ENCODE measurements at places on chromosomes 1 and 21.

GRCh38 chr1:107405236-107405635 lies 264.4 kb downstream of the NTNG1 start:
- no peak for DNase-seq

DNA sequence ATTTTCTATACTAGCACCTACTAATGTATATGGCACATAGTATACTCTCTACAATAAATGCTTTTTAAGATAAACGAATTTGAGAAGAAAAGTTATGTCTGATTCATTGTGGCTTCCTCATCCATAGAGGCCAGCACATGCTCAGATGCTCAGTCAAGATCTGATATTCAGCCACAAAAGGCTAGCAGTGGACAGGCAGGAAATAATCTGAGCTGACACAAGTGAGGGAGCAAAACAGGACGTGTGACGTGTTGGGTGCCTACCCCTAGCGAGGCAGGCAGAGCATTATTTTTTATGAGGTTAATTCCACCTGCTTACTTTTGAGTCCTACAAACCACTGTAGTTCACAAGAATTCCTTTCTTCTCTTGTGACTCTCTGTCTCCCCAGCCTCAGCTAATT lies 550.9 kb downstream of the SMYD3 start:
- no peak for DNase-seq

GRCh38 chr1:151312411-151312810 lies 14.8 kb downstream of the PI4KB start:
- DNase-seq: peak; percentile 27

DNA sequence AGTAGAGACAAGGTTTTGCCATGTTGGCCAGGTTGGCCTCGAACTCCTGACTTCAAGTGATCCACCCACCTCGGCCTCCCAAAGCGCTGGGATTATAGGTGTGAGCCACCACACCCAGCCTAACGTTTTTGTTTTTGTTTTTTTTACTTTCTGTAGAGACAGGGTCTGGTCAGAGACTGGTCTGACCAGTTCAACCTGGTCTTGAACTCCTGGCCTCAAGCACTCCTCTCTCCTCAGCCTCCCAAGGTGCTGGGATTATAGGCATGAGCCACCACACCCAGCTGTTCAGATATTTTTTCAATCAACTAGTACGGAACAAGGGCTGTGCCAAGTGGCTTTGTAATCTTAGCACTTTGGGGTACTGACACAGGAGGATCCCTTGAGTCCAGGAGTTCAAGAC lies 209.5 kb downstream of the RERE start:
- DNase-seq: no peak

DNA sequence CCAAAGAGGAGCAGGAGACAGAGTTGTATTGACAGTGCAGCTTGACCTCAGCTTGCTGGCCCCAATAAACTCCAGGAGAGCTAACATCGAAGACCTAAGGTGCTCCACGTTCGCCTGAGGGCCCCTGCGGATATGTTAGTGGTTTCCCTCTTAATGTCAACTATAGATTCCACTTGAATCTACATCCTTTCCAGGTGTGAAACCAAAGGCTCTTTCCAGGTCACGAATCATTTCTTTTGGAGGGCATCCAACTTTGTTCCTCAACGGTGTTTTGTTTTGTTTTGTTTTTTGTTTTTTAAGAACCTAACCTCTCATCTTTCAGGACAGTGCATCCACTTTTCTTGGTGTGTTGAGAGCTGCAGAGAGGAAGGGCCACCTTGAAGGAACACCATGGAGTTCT lies 267.6 kb upstream of the SGIP1 start:
- DNase-seq: no peak

GRCh38 chr1:156422602-156423091 lies 53.6 kb downstream of the RHBG start:
- DNase-seq: no peak

DNA sequence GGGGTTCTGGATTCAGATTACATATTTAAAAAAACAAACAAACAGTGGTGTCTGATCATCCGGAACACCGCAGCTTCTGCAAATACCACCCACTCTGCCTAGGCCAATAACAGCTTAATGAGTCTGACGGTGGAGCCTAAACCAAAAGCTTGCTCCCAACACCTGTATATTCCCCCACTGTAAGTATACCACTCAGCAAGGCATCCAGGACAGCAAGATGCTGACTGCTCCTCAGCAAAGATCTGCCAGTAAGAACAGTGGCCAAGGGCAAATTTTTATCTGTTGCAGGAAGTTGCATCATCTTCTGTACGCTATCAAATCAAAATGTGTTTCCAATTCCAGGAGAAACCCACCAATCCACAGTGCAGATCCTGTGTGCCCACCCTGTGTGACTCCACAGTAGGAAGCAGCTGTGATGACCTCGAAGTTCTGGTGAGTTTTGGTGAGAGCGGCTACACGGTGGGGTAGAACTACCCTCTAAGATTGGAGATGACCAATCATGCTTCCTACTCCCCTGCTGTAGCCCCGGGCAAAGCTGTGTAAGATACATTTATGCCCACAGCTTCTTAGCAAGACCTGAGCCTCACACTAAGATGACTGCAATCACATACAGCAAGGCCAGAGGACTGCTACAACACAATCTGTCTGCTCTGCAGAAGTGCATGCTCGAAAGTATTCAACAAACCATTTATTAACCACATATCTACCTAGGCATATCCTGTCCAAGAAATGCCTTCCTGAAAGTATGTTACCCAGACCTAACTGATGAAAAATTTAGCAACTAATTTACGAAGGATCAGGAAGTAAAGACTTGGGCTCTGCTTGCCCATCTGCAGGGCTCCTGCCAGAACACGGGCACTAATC lies 30.5 kb downstream of the SIPA1L2 start:
- DNase-seq: peak; percentile 58

DNA sequence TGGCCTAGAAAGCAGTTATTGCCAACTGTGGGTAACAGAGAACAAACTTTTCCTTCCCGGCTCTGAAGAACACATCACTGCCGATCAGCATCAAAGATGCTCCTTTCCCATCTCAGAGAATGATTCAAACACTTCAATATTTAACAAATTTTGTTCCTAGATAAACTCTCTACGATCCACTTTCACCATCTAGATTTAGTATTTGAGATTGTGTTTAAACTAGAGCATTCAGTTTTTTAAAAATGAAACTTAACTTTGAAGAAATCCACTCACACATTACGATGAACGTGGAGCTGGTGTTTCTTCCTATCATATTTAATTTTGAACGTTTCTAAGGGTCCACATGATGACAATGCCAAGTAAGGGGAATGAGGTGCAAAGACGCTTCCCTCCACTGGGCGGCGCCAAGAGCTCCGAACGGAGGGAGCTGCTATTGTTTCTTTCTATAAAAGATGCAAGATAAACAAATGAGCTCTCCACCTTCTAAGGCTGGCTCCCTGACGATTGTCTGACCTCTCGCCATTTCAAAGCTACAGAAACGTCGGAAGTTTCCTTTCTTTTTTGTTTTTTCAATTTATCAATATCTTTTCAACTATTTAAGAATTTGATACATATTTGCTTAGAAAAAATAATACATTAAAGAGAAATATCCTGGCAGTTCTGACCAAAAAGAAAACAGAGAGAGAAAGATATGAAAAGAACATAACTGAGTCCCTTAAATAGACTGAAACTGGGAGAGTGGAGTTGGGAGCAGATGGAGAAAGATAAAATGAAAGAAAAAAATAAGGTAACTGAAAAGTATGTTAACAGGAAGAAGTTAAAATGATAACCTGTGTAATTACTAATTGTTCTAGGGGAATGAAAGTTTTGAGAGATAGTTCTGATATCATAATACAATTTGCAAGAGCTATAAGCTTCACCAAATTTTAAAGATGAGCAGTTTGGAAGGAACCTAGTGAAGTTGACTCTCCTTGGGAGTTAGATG lies 4.4 kb upstream of the BARHL2 start:
- DNase-seq: peak; percentile 32

DNA sequence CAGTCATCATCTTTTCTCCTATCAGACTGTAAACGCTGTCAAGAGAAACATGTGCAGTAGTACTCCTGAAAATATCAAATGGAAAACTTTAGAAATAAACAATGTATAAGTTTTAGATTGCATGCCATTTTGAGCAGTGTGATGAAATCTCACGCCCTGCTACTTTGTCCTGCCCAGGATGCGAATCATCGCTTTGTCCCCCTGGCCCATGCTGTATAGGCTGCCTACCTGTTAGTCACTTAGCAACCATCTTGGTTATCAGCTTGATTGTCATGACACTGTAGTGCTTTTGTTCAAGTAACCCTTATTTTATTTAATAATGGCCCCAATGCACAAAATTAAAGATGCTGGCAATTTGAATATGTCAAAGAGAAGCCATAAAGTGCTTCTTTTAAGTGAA lies 363.0 kb downstream of the ZP4 start:
- no peak for DNase-seq

- DNase-seq: no peak
Measured at GRCh38 chr1:51421964-51422363, 91.6 kb upstream of the TTC39A start.

- DNase-seq: no peak
Measured at GRCh38 chr1:216686860-216687766, 36.1 kb downstream of the ESRRG start.

GRCh38 chr1:17635811-17636210 lies 96.3 kb downstream of the ARHGEF10L start:
- no peak for DNase-seq

DNA sequence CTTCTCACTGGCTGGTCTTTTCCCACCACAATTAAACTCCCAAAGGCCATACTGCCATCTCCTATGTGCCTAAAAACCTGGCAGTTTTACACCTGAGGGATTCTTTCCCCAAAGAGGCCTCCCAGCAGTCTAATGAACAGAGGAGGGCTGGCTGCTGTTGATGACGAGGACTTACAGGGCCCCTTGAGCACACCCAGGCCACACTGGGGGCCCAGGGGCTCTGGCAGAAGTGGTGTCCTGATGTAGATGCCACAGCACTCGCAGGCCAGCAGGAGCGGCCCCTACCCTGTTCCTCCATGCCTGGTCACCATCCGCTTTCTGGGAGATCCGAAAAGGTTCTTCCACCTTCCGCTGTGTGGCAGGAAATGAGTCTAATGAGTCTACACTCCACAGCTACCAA lies 24.2 kb downstream of the POFUT2 start:
- no peak for DNase-seq

DNA sequence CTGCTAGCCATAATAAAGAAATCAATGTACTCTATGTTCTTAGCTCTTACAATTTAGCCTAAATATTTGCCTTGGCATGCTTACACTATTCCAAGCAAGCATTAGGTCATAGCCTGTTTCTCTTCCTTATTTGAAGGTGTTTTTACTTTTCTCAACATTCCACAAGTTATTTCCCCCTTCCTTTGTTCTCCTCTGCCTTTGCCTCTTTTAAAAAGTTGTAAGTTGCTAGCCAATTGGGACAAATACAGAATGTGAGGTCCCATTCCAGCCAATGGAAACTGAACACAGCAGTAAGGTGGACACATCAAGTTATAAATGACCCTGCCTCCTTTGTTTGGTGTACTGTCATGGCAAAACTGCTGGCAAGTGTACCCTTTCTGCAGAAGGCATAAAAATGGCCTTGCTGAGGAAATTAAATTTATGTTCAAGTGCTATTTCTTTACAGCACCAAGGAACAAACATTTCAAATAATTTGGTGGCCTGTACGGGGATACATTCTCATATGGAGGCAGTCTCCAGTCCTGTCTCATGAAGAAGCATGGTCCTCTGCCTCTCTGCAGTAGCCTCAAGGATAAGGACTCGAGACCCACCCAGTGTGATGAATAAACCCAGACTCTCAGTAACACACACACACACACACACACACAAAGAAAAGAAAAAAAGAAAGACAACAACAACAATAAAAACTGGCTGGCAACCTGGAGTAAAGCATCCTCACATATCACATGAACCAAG lies 28.8 kb upstream of the FMO1 start:
- no peak for DNase-seq

DNA sequence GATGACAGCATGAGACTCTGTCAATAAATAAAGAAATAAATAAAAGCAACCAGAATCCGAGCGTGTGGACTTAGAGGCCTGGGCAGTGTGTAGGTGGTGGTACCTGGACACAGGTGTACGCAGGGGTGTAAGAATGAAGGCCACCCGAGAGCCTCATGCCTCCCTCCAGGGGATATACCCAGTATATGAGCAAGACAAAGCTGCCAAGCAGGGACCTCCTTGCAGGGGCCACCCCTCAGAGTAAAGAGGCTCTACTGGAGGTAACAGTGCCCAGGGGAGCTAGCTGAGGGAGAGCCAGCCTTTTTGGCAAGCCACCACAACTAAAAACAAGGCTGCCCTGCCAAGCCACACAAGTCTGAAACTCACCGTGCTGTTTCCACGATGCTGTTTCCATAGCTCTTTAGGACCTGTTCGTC lies 179.2 kb upstream of the RAB4A start:
- no peak for DNase-seq

DNA sequence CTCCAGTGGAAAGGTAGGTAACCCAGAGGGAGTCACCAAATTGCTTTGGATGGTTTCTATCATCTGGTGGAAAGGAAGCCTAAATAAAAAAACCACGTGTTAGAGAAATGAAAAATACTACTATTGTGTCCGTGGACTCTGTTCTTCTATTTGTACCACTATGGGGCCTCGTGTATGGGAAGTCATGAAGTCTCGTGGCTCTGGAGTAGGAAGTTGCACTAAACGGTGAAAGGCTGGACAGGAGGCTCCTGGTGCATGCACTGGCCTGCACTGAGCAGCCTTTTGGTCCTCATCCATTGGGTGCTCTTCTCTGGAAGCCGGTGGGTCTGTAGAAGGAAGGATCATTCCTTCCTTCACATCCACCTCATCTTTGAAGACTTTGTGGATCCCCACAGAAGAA lies 17.0 kb downstream of the F3 start:
- DNase-seq: no peak

DNA sequence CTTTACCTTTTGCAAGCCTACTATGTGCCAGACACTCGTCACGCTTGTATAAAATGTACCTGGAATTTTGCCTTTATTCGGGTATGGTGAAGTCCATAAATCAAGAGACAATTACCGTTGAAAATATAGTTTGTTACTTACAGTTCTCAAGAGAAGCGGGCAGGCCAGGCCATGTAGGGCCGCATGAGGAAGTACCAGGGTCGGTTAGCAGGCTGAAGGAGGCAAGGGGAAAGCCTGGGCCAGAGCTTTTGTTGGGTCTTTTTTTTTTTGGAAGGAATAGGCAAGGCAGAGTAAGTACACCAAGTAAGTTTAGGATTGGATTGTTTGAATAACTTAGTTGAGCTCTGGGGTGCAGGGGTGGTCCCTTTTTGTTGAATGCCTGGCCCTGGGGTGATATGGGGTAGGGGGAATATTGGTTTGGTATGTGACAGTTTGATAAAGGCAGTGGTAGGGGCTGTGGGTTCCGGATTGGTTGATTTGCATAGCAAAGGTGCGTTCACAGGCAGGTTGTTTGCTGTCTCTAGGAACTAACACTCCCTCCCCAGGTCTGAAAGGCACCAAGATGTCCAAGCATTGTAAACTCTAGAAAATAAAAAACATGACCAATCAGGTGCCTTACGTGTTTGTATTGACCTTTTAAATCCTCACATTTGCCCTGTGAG lies 80.7 kb downstream of the KAZN start:
- DNase-seq: no peak
